ENCODE measurements at places on chromosomes 3 and 15.

DNA sequence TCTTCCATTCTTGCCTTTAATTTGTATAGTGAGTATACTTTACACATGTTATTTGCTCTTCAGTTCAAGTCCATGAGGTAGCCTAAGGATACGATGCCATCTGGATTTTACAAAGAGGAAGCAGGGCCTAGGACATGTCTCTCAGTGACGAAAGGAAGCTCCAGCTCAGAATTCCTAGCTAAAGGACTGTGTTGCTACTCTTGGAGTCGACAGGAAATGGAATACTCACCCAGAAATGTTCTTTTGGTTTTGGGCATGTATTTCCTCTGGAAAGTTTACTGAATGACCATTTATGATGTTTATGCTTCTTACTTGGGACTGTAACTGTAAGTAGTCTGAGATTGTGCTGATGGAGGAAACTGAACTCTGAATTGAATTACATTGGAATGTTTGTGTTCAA, 12.5 kb downstream of the OXNAD1 start:
- no peak for DNase-seq

DNA sequence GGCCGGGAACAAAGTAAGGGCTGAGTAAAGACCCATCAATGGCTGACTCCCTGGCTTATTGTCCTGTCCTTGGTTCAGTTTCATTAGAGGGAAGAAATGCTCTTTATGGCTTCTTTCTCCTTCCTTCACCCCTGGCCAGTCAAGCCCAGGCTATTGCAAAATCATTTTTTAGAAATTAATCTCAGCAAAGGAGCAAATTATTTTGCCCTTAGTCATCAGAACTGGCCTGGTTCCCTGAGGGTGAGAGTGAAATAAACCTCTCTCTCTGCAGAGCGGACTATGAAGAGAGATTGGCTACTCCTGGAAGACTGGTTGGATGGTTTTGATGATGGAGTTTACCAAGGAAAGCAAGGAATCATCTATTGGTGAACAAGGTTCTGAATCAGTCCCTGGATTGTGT, 52.7 kb upstream of the OXTR start:
- DNase-seq = no peak

DNA sequence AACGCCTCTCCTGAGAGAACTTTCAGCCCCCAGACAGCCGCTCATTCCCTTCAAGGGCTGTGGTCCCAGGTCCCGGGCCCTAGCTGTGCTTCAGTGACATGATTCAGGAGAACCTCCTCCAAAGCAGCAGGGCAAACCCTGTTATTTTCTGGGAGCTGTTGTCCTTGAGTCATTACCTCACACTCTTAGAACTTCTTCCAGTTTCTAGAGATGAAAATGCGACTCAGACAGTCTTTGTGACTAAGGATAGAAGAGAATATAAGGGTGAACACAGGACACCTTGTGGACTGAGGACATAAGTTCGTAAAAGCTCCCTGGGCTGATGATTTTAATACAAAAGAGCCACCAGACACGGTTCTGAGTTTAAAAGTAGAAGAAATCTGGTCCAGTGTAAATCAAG, 203.8 kb downstream of the RORA start:
- DNase-seq = no peak

DNA sequence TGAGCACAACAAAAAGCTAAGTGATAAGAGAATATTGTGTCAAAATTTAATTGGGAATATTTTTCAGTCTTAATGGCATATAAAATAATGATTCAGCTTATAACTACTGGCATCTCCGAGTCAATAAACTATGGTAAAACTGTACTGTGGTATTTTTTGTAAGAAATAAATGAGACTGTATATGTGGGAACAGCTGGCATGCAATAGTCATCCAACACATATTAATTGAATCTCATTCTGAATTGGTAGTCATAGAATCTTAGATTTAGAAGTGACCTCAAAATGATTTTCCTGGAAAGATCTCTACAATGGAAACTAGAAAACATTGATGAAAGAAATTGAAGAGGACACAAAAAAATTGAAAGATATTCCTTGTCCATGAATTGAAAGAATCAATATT, 133.4 kb upstream of the SLC7A14 start:
- DNase-seq = no peak

DNA sequence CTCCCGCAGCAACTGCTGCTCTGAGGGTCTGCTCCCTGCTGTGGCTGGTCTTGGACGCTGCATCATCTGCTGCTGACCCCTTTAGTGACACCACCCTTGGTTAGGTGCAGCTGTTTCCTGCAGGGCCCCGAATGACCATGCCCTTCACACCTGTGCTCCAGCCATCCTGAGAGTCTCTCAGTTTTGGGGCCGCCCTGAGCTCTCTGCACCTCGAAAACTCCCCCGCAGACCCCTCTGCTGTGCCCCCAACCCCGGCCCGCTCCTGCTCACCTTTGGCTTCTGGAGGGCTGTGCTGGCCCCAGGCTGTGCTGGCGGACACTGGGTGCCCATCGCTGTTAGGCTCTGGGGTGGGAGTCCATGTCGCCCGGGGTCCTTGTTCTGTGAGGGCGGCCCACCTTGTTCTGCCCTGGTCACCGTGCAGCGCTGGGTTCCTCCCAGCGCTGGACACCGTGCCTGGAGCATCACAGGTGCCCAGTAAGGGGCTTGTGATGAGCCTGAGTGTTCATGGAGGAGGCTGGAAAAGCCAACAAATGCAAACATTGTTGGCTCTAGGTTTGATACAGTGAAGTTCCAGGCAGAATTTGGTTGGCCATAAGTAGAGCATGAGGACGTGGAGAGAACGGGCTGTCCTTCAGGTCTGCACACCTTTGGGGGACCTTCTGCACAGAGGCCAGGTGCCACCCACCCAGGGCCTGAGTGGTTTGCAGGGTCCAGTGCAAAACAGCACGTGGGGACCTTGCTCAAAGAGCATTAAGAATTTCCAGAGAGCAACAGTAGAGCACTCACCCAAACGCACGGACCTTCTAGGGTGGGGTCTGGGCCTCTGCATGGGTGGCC, 12.3 kb downstream of the ABTB1 start:
- DNase-seq = peak; percentile 19

GRCh38 chr15:92460023-92460422, 66.3 kb downstream of the ST8SIA2 start:
- DNase-seq = no peak

DNA sequence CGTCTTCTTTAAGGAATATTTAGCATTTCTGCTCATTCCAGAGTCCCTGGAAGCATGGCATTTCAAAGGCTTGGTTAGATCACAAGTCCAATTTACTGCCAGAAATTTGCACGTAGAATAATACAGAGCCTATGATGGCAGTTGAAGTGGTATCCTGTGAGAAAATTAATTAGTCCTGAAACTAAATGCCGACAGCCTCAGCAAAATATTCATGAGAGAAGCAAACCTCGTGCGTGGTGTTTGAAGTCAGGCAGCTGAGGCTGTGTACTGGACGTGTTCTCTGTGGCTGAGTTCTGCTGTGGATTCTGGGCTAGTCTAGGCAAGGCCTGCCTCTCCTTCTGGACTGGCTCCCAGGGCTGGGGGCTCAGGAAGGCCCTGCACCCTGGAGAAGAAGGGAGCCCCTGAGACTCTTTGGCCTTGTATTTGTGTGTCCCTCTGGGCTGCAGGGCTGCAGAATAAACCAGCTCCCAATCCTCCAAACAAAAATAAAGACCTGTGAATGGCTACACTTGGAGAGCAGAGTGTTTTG, 106.6 kb downstream of the APBA2 start:
- DNase-seq = no peak

GRCh38 chr3:8739757-8740504, 6.3 kb downstream of the CAV3 start:
- no peak for DNase-seq

DNA sequence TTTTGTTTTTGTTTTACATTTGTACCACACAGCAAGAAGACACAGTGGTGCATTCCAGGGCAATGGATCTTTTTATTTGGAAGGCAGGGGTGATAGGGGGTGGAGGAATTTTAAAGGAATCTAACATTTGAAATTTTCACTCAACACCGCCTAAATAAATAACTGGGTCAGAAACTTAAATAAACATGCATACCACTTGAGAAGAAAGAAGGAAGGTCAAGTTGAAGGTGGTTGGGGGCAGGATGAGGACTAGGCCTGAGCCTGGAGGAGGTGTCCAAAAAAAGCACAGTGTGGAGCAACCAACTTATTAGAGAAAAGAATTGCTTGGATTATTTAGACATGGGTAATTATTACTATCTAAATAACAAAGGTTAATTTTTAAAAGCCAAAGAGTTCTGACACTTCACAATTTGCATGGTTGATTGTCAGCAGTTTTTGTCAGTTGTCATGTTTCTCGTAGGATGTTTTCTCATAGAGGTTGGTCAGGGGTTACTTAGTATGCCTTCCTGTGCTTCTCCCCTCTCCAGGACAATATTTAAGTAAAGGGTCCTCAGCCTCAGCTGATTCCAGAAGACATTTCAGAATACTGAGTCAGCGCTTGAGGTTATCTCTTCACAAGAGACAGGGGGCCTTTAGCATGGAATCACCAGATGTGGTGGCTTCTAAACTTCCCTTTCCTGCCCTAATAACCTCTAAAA, 173.7 kb upstream of the SLC2A2 start:
- DNase-seq = no peak

GRCh38 chr3:59406943-59407342, 357.1 kb upstream of the CFAP20DC start:
- no peak for DNase-seq

GRCh38 chr15:40052604-40053003, 13.6 kb upstream of the SRP14 start:
- no peak for DNase-seq

GRCh38 chr3:25367025-25367424, 61.0 kb upstream of the RARB start:
- DNase-seq = no peak

- DNase-seq = no peak
Observed at GRCh38 chr15:98744506-98744905, 96.2 kb downstream of the IGF1R start.

DNA sequence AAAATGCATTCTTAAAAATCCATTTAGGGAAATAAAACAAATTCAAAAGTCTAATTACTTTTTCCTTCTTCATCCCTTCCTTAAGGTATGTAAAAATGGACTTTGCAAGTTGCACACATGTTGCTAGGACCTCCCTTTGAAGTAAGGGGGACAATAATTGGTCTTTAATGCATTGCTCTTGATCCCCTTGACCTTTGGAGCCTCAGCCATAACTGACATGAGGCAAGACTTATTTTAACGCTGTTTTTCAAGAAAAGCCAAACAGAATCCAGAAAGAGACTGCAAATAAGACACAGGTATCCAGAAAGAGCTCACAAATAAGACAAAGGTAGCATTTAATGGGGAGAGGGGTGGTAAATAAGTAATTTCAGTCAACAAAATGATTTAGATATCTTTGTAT, 301.4 kb downstream of the ULK4 start:
- no peak for DNase-seq

GRCh38 chr15:69303337-69304181, 4.8 kb downstream of the PAQR5 start:
- DNase-seq = no peak

- DNase-seq = no peak
Observed at GRCh38 chr3:170634663-170635384, 48.9 kb upstream of the SLC7A14 start.

- no peak for DNase-seq
Observed at GRCh38 chr3:61789861-61790260, 228.5 kb downstream of the PTPRG start.

DNA sequence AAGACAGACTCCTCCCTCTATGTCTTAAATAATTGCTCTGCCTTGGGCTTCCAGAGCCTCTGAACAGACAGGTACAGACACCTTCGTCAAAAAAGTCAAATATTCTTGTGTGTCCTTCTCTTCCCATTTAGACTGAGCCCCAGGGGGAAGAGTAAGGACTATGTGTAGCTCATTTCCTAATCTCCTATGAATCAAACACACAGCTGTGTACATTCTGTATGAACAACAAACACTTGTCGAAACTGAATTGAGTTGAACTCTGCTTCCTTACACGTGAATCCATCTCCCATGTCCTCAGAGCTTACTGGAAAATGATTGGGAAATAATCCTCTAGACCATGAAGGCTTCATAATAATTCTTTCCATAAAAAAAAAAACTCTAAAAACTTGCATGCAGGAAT, 80.8 kb downstream of the MOBP start:
- DNase-seq = no peak

DNA sequence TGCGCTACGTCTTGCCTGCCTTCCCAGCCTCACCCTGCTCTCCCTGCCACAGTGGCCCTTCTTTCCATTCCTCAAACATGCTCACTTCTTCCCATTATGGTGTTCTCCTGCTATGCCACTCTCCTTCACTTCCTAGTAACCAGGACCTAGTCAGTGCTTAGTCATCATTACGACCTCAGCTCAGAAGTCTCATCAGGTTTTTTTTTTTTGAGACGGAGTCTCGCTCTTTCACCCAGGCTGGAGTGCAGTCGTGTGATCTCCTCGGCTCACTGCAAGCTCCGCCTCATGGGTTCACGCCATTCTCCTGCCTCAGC, 149.5 kb downstream of the GREM1 start:
- DNase-seq = no peak

DNA sequence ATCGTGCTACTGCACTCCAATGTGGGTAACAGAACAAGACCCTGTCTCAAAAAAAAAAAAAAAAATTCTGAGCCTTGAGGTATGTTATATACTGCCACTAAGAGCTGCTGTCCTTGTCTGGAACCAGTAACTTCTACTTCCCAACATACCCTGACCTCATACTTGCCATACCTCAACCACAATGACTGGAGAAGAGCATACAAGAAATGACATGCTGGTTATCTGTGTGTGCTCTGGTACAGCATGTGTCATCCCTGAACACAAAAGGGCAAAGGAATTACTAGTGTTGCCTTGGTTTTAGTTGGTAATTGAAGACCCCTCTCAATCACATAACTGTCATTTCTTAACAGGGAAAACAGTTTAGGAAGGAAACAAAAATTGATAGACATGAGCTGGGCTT, 54.5 kb downstream of the MRPS25 start:
- no peak for DNase-seq

- no peak for DNase-seq
Observed at GRCh38 chr3:126926684-126927400, 56.1 kb upstream of the PLXNA1 start.

DNA sequence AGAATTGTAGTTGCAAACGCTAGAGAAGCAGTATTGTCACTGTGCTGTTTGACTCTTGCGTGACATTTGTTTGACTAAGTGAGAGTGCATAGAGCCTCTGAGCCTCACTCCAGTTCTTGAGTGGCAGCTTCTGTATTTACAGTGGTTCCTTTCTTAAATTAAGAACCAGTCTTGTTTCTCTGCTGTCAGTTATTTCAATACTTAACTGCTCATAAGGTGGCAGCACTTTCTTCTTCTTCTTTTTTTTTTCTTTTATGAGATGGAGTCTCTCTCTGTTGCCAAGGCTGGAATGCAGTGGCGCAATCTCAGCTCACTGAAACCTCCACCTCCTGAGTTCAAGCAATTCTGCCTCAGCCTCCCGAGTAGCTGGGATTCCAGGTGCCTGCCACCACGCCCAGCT, 372.1 kb downstream of the LPP start:
- DNase-seq = no peak

- no peak for DNase-seq
Observed at GRCh38 chr3:108931035-108931434, 22.6 kb downstream of the GUCA1C start.

GRCh38 chr3:158057666-158058065, 48.6 kb downstream of the SHOX2 start:
- DNase-seq = no peak

All from activated CD4-positive, CD25-positive, alpha-beta regulatory T cell treated with anti-CD3 and anti-CD28 coated beads, Interleukin-2, amount 50 U/mL, for 72 hours (primary cell).